Esophagus squamous epithelium (tissue), 5 donors: ENCODE measurements at places on chromosomes 16 and 17.

DNA sequence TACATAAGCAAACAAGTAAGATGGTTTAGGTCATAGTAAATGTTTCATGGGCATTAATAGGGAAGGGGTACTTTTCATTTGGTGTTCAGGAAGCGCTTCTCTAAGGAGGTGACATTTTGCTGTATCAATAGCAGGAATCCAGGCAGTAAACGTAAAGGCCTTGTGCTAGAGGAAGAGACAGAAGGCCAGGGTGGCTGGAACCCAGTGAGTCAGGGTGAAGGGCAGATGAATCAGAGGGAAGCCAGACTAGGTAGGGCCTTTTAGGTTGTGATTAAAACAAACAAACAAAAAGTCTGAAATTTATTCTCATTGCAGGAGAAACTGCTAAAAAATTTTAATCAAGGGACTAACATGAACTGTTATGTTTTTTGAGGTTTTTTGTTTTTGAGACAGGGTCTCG lies 6.5 kb downstream of the BMERB1 start:
- DNase-seq: no peak

DNA sequence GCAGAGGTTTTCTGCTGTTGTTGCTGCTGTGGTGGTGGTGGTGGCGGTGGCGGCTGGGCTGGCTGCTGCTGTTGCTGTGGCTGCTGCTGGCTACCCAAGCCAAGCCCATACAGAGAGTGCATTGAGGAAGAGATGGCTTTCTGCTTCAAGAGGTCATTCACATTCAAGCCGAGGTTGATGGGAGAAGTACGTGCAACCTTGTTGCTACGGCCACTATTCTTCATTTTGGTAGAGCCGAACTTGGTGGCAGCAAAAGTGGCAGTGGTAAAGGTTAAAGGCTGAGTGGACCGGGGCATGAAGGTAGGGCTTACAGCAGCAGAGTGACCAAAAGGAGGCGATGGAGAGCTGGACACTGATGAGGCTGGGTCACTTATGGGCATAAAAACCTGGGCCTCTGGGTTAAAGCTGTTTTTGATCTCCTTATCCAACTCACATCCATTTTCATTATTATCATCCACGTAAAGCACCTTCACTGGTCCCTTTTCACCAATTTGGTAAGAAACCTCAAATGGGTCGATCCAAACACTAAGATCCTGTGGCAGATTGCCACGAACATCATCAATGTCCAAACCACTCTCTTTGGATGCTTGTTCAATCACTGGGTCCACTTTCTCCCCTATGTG lies 2.8 kb downstream of the TOB1 start:
- DNase-seq: no peak

DNA sequence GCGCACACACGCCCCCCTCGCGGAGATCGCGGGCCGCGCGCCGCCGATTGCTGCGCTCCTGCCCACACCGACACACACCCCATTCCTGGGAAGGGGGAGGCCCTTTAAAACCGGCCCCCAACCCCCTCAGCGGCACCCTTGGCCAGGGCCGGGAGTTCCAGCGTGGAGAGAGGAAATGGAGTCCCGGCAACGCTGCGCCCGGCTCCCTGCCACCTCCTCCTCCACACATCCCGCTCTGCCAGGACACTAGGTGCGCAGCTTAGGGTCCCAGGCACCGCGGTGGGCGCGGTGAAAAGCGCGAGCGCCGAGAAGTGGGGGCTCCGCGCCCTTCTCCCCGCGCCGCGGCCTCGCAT lies 397 bp downstream of the CDC42EP4 start:
- DNase-seq: no peak

DNA sequence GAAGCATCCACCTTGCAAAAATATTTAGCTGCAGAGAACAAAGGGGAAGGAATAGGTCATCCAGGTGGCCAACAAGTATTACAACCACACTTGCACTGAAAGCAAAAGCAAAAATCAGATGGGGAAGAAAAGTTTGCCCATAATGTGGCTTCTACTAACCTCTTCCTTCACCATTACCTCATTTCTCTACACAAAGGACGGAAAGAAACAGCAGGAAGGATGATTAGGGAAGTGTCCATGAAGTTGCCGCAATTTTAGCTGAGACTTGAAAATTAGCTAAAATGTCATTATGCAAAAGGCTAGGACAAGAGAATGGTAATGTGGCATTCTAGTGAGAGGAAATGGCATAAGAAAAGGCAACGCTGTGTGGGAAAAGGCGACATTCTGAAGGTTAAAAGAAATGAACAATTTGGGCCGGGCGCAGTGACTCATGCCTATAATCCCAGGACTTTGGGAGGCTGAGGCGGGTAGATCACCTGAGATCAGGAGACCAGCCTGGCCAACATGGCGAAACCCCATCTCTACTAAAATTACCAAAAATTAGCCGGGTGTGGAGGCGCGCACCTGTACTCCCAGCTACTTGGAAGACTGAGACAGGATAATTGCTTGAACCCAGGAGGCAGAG lies 13.7 kb downstream of the KANSL1 start:
- DNase-seq: no peak

- no peak for DNase-seq
Observed at GRCh38 chr16:14193316-14193871, 122.3 kb downstream of the MRTFB start.

DNA sequence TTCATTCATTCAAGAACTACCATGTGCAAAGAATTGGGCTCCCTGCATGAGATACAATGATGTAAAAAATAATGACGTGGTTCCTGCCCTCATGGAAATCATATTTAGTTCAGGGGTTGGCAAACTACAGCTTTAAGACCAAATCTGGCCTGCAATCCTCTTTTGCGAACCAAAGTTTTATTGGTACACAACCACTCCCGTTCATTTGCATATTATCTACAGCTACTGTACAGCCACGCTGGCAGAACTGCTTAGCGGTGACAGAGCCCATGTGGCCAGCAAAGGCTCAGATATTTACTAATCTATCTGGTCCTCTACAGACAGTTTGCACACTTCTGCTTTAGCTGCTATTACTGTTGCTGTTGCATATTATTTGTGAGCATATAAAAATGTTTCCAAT lies 167.7 kb downstream of the XYLT1 start:
- DNase-seq: no peak

DNA sequence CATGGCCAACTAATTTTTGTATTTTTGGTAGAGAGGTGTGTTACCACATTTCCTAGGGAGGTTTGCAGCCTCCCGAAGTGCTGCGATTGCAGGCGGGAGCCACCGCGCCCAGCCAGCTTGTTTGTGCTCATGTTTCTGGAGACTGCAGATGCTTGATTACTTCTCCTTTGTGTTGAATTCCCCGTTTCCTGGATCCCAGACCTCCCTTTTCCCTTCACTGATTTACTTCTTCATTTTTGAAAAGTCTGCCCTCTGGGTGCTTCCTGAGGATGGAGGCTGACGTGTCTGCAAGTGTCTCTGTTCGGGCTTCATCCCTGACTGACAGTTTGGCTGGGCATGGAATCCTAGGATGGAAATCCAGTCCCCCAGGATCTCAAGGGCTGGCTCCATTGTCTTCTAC lies 7.0 kb upstream of the TRIM47 start:
- DNase-seq: no peak

DNA sequence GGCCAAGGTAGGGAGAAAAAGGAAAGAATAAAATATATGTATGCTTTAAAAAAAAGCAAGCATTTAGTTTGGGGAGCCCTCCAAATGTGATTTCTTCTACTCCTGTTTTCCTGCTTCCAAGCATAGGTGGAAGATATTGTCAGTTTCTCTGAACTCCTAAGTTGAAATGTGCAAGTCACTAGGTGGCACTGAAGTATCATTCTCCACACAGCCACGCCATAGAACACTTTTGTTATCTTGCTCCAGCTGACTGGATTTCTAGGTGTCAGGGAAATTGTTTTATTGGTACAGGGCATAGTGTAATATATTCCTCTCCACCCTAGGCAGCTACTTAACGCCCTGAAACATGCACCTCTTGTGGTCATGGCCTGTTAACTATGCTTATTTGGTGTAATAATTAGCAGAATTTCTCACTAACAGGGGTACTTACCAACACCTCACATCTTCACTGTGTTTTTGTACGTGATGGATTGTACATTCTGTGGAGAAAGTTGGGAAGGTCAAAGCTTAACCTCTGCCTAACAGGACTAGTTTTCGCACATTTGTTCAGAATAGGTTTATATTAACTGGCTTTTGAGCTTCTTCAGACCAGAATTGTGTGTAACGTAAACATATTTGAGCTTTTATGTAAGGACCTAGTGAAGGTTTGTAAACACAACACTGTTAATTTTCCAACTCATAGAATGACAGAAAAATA lies 69.3 kb downstream of the FTO start:
- no peak for DNase-seq

- peak; percentile 38 for DNase-seq
Observed at GRCh38 chr16:81481207-81481821, 36.7 kb downstream of the CMIP start.

DNA sequence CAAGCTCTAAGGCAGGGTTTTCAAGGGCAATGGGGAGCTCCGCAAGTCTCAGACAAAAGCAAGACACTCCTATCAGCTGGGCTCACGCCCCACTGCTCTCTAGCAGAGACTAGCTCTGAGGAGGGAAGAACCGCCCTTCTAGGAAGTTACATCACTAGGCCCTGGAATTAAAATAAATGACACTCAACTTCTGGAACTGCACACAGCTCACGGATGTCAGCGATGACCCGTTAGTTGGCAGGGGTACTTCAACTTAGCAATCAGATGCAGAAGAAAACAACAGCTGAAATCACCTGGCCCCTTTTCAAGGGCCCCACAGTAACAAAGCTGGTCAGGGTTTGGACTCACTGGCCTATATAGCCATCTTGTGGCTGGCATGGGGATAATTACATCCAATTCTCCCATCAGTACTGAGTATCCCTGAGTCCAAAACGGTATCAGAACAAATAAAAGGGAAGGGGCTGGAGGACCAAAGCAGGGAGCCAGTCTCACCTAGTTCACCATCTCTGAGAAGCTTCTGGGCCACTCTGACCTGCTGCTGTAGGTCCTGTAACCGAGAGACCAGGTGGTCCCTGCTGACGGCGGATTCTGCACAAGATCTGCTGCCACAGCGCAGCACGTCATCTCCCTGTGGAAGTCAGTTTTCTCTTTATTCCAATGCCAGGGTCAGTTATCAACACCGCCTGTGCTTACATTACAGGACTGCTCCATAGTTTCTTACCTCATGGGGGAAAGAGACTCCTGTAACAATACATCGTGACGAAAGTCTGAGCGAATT lies 22.2 kb downstream of the SERPINF1 start:
- no peak for DNase-seq

DNA sequence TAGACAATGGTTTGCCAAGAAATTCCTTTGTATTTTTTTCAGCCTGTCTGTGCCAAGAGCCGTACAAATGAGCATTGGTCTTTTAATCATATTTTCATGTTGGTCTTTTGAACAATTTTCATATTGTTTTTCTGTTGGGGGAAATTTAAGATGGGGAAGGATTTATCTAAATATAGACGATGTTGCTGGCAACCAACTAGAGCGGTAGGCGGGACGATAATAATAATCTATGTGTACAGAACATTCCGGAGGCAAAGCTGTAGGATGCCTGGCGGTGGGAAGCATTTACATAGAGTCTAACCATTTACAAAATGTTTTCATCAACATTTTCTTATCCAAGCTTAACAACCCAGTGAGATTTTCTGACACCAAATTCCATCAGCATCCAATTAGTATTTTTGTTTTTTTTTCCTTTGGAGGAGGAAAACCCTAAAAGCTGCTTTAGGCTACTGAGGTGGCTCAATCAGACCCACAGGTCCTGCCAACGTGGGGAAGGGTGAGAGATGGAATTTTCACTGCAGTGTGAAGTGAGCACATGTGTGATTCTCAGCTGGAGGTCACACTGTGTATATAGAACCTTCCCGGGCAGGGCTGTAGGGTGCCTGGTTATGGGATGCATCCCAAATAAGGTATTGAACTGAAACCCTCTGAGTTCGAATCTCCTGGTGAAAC lies 11.7 kb upstream of the SEC14L1 start:
- no peak for DNase-seq

- DNase-seq: no peak
Observed at GRCh38 chr16:20383106-20384029, 21.2 kb downstream of the PDILT start.

DNA sequence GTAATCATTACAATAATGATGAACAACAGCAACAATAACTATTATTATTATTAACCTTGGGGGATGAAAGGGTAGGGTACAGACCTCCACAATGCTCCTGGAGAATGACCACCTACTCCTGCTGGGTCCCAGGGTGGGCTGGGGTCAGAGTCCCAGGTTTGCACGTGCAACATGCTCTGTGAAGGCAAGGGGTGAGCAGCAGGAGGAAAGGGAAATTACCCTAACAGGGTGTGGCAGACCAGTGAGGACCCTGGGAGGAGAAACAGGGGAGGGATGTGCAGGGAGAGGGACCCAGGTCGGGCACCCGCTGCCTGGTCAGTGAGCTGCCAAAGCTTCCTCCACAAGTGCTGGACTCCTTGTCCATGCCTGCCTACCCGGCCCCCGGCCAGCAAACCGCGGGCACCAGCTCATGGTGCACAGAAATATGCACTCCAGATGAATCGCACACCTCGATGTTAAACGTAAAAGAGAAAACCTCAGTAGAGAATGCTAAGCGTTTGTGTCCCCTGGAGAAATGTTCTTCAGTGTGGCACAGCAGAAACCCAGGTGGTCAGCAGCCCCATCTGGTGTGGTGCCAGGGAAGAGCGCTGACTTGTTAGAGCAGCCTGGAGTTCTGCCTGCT lies 767.1 kb downstream of the KCNJ18 start:
- DNase-seq: no peak

GRCh38 chr17:57152967-57153528 lies 68.0 kb downstream of the AKAP1 start:
- no peak for DNase-seq

DNA sequence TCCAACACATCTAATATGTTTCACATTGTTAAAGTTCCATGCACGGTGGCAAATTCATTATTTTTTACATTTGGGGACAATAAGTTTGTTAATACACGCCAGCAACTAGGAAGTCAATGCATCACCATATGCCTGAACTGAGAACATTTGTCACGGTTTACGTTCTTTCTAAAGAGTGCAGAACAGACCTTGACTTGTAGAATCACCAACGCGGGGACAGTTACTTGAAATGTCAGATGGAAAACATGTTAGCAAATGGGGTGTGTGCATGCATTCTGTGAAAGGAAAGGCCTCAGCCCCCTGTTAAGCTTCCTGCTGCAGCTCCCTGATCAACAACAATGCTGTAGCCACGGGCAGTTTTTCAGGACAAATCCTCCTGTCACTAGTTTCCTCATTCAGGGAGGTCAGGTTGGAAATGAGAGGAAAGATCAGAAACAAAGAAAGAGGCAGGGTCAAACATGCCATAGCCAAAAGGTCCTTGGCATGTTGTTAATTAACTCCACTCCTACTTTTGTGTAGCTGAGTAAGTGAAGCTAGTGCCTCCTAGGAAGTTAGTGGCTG lies 18.4 kb downstream of the SMIM36 start:
- DNase-seq: no peak

DNA sequence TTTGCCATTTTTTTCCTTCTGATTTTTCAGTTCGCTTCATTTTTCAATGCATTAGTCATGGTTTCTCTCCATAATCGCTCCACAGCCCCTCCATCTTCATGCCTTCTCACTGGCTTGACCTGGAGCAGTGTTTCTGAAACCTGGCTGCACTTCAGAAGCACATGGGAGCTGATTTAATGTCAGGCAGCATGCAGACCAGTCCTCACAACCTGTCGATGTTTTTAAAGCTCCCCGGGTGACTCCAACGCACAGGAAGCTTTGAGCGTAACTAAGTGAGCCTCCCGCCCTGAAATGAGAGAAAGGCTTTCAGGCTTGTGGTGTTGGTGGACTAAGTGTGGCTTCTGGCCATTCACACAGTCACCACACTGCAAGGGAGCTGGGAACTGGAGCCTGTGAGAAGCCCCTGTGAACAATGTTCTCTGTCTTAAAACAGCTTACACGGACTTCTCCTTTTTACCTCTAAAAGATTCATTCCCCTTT lies 16.8 kb upstream of the DRG2 start:
- DNase-seq: no peak
